Transverse colon (tissue), 4 donors: ENCODE measurements at places on chromosomes 12 and 14. TPM values are rescaled to one million over a fixed set of nuclear protein-coding genes. Genes with fewer than 3 reads are reported as not detected.

DNA sequence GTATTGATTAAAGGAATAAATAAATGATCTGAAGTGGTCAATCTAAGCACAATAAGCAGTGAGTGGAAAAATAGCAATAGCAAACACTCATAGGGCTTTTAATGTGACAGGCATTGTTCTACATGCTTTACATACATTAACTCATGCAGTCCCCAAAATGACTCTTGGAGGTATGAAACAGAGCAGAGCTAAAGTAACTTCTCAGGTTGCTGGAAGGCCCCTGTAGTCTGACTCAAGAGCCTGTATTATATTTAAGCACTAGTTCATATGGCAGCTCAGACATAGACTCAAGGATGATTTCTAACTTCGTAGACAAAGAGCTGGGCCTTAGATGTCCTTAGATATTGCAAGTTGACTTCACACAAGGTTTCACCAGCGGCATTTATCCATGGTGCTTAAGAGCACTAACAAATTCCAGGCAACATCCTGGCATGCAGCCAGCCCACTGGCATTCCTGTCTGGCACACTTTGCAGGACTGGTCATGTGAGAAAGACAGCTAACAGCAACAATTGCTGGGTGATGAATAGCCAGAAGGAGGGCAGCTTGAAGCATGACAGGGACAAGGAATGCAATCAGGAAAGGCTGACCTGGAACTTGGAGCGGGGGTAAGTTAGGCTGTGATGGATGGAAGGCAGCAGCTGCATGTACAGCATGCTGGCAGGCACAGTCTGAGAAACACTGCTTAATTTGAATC is 22.9 kb upstream of the KTN1 start:
- peak; percentile 67 for DNase-seq

DNA sequence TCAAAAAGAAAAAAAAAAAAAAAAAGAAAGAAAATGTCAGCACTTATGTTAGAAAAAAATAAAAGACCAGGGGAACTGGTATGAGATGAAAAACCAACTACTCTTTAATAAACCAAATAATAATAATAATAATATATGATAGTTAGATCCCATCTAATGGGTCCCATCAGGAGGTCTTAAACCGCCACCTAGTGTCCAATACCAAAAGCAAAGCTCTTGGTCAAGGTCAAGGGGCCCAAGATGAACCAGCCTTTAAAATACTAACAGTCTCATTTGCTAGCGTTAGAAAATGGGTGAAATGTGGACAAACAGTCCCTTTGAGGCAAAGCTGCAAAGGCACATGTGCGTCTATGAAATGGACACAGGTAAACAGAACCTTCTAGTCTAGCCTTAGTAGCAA is 12.3 kb downstream of the BRAP start:
- no peak for DNase-seq

GRCh38 chr14:96274543-96274942 is 18.5 kb downstream of the BDKRB1 start:
- no peak for DNase-seq

DNA sequence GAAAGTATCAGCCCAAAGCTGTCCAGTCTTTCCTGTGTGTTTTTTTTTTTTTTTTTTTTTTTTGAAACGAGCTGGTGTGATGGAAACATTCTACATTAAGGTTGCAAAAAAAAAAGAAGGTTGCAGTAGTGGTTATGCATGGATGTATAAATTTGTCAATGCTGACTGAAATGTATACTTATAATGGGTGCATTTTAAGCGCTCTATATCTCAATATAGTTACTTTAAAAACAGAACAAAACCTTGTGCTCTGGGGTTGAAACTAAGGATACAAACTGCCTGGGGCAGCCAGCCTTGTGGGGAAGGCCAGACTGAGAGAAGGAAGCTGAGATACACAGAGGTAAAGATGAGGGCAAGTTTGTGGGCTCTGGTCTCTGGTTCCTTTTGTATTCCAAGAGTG is 87.3 kb upstream of the RMST start:
- no peak for DNase-seq

Gene LRRC10
- total RNA-seq = not detected

GRCh38 chr12:93109551-93110203 is 180.6 kb upstream of the EEA1 start:
- no peak for DNase-seq

GRCh38 chr12:116783525-116784237 is 45.6 kb downstream of the RNFT2 start:
- DNase-seq = no peak

- no peak for DNase-seq
Measured at GRCh38 chr12:62799766-62800406, 135.1 kb downstream of the PPM1H start.

DNA sequence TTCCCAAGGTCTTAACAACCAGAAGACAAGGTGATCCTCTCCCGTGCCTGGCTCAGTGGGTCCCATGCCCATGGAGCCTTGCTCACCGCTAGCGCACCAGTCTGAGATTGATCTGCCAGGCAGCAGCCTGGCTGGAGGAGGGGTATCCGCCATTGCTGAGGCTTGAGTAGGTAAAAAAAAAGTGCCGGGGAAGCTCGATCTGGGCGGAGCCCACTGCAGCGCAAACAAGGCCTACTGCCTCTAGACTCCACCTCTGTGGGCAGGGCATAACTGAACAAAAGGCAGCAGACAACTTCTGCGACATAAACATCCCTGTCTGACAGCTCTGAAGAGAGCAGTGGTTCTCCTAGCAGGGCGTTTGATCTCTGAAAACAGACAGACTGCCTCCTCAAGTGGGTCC is 104.0 kb downstream of the C14orf39 start:
- no peak for DNase-seq

Gene CD4
- 4.1 TPM for total RNA-seq

DNA sequence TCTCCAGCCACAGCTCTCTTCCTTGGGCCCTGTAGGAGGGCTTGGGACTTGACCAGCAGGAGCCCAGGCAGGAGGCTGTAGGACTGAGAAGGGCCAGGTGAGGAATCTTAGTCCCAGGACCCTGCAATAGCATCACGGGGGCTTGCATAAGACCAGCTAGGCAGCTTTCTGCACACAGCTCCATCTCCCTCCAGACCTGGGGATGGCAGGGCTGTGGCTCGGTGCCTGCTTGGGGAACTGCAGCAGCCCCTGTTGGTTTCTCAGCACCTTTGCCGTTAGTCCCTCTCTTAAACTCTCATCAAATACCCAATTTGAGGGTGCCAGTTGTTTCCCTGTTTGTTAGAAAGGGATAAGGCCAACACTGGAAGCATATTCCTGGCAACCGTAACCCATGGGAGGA is 14.3 kb downstream of the DIO3 start:
- no peak for DNase-seq

DNA sequence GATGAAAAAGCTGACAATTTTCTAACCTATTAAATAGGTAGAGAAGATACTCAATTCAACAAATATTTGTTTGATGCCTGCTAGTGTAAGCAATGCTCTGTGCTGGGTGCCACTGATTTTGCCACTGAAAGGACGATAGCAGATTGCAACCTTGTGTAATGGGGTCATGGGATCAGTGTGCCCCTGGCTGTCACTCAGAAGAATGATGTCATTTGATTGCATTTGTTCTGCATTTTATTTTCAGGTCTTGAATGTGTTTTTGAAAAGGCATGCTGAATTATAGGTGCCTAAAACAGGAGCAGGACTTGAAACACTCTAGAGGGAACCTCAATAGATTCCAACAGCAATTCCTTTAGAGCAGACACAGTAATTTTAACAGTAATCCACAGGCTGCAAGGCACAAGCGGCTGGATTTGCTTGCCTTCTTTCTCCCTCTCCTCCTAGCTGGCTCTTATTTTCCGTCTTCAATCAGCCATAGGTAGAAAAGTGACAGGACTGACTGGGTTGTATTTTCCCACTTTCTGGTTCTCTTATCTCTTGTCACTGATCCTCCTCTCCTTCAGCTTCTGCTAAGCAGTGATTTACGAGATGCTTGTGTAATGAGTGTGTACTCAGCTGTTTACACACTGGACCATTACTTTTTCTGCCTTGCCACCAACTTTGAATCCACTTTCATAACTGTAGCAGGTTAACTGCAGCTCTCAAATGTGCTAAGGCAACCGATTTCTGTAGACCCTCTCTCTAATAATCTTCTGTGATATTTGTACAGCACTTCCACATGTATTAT is 4.1 kb downstream of the PLXNC1 start:
- no peak for DNase-seq

Gene MGAT4C
- total RNA-seq = 0.14 TPM

- DNase-seq = no peak
Measured at GRCh38 chr14:78028471-78028870, 141.7 kb upstream of the NRXN3 start.

GRCh38 chr12:77847060-77847541 is 16.4 kb downstream of the NAV3 start:
- no peak for DNase-seq

GRCh38 chr14:31411218-31411727 is 9.1 kb downstream of the HEATR5A start:
- no peak for DNase-seq

Gene TESPA1
- 15.3 TPM for total RNA-seq

DNA sequence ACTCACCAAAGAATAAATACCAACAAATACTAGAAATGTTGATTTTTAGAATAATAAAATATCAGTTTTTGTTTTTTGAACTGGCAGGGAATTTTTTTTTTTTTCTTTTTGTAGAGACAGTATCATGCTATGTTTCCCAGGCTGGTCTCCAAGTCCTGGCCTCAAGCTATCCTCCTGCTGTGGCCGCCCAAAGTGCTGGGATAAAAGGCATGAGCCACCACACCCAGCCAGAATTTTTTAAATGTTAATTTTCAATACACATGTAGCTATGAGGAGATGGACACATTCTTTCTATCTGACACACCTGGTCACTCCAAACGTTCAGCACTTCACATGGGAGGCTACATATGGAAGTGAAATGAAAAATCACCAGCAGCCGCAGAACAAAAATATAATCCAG is 126.8 kb downstream of the ETV6 start:
- DNase-seq = no peak

DNA sequence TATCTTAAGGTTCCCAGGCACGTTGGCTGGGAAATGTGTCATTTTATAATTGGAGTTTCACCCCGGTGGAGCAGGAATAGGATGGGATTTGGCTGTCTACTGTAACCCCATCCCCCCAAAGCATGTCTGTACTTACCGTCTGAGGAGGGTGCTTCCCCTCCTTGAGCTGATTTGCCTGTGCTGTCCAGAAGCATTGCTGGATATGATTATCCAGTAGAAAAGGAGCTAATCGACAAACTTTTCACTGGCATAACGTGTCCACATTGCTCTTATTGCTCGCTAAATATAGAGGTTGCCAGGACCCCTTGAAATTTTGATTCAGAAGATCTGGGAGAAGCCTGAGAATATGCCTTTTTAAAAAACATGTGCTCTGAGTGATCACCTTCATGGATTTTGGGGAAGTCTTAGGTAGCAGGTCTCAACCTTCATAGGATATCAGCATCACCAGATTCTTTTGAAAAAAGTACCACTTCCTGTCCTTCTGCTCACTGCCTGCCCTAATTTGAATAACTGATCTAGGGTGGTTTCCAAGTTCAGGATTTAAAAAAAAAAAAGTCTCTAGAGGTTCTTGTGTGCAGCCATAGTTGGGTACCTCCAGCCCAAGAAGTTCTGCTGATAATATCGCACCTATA is 80.4 kb upstream of the KCNA1 start:
- DNase-seq = no peak

GRCh38 chr14:104969741-104970230 is 8.4 kb downstream of the AHNAK2 start:
- DNase-seq = no peak

Gene SERPINA12
- not detected for total RNA-seq

DNA sequence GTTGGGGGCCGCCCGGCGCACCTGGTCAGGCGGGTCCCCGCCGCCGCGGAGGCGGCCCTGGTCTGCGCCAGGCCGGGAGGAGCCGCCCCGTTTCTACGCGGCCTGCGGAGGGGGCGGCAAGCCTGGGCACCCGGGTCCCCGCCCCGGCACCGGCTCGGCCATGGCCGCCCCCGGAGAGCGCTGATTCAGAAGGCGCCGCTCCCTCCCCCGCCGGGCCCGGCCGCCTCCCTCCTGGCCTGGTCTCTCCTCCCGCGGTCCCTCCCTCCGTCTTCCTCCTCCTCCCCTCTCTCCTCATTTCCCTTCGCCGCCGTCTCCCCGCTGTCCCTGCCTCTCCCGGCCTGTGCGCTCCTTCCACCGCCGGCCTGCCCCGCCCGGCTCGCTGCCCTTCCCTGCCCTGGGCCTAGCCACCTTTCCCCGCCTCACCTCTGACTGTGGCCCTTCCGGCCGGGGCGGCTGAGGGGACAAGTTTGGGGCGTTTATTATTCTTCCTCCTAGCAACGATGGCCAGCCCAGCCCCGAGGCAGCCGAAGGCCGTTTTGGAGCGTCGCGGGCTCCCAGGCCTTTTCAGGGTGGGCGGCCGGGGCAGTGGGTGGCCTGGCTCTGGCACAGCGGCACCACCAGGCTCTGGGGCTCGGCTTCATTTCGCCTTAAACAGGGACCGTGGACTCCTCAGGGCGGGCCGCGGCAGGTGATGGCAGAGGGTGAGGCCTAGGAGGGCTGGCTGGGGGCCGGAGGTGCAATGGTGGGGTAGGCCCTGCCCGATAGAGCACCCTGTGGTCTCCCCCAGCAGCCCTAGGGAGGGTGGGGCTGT is 768 bp downstream of the CEP170B start:
- DNase-seq = peak; percentile 77

DNA sequence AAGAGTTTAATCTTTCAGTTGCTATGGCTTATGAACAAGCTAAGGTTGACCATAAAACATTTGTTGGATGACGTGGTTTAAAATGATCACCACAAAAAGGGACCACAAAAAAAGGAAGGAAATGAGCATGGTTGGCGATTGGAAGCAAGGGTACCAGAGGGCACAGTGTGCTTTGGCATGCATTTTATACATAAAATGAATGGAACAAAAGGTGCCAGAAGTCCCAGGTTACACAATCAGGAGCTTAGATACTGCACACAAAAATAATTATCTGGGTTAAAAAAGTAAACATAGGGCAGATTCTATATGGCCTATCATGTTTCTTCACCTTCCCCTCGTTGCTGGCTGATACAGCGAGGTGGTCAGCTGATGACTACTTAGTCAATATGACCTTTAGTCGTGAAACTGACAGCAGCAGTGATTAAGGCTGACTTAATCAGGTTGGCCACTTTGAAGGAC is 50.7 kb downstream of the ZC3H14 start:
- no peak for DNase-seq

Gene NXPH4
- not detected for total RNA-seq

Gene ZDHHC22
- total RNA-seq = not detected

Gene TSHR
- total RNA-seq = 1.2 TPM

GRCh38 chr12:56129206-56129941 is 1.3 kb downstream of the ESYT1 start:
- DNase-seq = peak; percentile 81

GRCh38 chr14:76550534-76550933 is 174.6 kb downstream of the ESRRB start:
- no peak for DNase-seq

Gene DIO2
- total RNA-seq = 4.0 TPM

DNA sequence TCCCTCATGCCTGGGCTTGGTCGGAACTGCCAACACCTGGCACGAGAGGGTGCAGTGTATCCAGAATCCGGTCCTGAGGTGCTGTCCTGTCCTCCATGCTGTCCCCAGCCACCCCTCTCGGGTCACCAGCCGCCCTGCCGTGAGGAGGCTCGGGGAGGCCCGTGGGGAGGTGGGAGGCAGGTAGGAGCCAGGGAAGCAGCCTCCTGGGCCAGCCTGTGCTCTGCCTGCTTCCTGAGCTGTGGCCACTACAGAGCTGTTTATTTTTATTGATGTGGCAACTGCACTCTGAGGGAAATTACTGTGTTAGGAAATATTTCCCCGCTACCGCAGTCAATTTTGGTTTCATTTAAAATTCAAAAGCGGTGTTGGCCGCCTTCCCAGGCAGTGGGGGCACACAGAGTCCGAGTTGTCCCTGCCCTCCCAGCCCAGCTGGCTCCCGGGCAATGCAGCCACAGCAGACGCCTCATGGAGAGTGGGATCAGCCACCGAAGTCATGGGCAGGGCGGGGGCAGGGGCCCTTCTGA is 18.3 kb downstream of the NOC4L start:
- no peak for DNase-seq

GRCh38 chr14:90700933-90701776 is 115.1 kb downstream of the TTC7B start:
- no peak for DNase-seq
